Mesangial cell (primary cell): ENCODE measurements at places on chromosomes 6 and 20. TPM values are rescaled to one million over a fixed set of nuclear protein-coding genes. Genes with fewer than 3 reads are reported as not detected.

SLC17A1 gene
- 0.25 TPM in 1 of 2 replicates, not detected in the other for total RNA-seq

IRF4 gene
- 0.16 and 0.25 TPM in 2 replicates for total RNA-seq

CASS4 gene
- 0.38 TPM in 1 of 2 replicates, not detected in the other for total RNA-seq

NUS1 gene
- total RNA-seq, result 14.2 and 18.4 TPM in 2 replicates
